ENCODE measurements at places on chromosomes 3 and 15. TPM values are rescaled to one million over a fixed set of nuclear protein-coding genes. Genes with fewer than 3 reads are reported as not detected.

DNA sequence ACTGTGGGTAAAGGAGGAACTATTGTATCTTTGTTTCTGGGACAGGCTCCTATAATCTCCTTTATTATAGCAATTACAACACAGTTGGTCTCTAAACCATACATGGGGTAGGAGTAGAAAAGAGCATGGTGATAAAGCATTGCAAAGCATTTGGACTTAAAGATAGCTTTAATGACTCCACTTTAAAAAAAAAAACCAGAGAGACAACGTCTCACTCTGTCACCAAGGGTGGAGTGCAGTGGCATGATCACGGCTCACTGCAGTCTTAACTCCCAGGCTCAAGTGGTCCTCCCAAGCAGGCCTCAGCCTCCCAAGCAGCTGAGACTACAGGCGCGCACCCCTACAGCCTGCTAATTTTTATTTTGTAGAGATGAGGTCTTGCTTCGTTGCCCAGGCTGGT, 68.2 kb downstream of the DENND4A start:
- DNase-seq, result no peak

GRCh38 chr3:106067711-106068110, 198.9 kb upstream of the CBLB start:
- no peak for DNase-seq

GRCh38 chr15:53448232-53449015, 311.0 kb downstream of the WDR72 start:
- no peak for DNase-seq

SCAPER gene
- 5.7 TPM for total RNA-seq

PPP2R3A gene
- total RNA-seq, result 10.2 TPM

CFAP100 gene
- total RNA-seq, result not detected

DCBLD2 gene
- total RNA-seq, result 298 TPM
